Inflammatory macrophage (primary cell): ENCODE measurements at places on chromosomes 7 and 10.

GRCh38 chr7:132177708-132178401, 398.4 kb downstream of the PLXNA4 start:
- no peak for DNase-seq

GRCh38 chr10:30057421-30057841, 2.0 kb downstream of the JCAD start:
- DNase-seq: no peak

DNA sequence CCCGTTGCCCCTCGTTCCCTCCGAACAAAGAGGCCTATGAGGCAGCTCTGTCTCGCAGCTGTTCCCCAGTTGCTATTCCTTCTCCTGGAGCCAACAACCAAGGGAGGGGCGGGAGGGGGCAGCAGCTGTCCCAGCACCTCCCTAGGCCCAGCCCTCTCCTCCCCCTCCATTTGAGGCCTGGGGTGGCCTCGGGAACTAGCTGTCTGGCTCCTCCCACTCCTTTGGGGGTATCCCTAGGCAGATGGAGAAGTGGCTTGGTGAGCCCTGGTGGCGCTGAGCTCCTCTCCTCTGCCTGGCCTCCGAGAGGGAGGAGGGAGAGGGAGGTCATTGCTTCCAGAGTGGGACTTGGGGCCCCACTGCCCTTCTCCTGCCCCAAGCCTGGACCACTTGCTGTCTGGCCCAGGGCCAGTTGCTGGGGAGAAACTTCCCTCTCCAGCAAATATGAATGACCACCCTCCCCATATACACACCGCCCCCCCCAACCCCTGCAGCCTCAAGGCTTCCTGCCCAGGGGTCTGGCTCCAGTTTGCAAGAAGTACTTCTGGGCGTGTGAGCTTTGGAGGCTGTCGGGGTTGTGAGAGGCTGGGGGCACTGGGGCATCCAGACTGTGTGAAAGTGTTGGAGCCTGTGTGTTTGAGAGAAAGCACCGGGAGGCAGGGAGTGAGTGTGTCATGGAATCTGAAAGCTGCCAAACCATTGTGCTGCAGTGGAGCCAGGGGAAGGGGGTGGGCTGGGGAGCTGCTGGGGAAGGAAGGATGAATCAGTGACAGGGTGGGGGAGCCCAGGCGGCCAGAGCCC, 3.1 kb downstream of the FLNC start:
- peak; percentile 36 for DNase-seq

DNA sequence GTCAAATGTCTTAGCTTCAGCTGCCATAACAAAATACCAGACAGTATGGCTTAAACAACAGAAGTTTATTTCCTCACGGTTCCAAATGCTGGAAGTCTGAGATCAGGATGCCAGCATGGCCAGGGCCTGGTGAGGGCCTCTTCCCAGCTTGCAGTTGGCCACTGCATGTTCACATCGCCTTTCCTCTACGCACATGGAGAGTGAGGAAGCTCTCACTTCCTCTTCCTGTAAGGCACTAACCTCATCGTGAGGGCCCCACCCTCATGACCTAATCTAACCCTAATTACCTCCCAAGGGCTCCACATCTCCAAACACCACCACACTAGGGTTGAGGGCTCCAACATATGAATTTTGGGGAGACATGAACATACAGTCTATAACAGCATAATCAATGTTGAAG, 14.4 kb downstream of the ZNF33B start:
- DNase-seq: peak; percentile 1

DNA sequence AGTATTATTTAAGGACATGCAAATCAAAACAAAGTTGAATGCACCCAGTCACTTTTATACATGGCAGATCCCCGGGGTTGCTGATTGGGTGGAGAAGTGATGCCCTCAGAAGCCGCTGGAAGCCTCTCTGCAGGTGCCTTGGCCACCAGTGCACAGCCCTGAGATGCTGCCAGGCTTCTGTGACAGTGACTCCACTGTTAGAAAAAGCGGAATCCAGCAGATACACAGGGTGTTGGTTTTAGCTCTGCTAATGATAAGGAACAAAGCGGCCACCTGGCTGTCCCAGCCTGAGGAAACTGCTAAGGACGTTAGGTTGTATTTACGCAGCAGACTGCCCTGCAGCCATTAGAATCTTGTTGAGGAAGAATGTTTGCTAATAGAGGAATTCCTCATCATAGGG, 47.5 kb downstream of the JAKMIP3 start:
- no peak for DNase-seq

GRCh38 chr10:111840546-111840945, 343.0 kb downstream of the GPAM start:
- DNase-seq: no peak

- no peak for DNase-seq
Measured at GRCh38 chr7:20661884-20662283, 46.4 kb downstream of the ABCB5 start.

DNA sequence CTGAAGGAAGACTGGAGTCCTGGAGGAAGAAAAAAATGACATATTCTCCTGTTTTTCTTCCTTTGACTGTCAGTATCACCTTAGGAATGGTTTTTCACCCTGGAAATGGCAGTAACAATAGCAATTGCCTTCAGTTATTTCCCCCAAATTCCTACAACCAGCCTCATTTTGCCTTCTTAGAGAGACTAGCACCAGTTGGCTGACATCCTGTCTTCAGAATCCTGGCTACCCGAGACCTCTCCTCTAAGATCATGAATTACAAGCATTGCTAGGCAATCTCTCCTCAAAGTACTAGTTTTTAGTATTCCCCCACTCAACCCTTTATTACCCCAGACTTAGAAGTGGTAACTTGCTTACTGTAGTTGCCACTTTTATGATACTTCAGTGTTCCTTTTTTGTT, 53.4 kb downstream of the TAS2R16 start:
- no peak for DNase-seq

DNA sequence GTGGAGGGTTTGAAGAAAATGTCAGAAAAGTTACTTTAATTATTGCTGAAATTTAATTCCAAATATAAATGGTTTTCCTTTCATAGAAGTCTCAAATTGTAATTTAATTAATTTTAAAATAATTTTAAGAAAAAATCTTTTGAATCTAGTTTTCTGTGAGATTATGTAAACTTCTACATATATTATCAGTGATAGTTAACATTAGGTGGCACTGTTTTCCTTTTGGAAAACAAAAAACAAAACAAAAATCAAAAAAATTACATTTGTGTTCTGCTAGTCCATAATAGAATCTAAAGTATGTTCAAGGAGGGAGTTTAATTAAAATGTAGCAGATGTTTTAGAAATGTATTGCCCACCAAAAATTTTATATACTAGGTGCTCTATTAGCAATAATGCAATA, 1456.7 kb downstream of the REEP3 start:
- DNase-seq: no peak

- DNase-seq: no peak
Measured at GRCh38 chr10:24468281-24468751, 255.4 kb downstream of the ARHGAP21 start.

GRCh38 chr10:14299556-14299955, 31.2 kb downstream of the FRMD4A start:
- DNase-seq: no peak

DNA sequence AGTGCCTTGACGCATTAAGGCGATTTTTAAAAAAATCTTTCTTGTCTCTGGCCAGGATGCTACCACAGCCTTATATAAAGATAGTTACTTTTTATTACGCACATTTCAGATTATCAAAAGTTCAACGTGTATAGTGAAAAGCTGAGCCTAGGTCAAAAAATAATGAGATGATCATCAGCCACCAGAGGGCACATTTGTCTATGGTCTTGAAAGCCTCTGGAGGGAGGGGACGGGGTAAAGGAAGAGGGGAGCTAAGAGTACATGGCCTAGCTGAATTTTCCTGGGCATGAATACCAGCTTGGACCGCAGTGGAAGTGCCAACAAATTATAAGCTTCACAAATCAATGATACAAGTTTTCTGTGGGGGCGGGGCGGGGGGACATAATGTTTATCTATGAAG, 285.9 kb upstream of the SMIM30 start:
- DNase-seq: no peak

DNA sequence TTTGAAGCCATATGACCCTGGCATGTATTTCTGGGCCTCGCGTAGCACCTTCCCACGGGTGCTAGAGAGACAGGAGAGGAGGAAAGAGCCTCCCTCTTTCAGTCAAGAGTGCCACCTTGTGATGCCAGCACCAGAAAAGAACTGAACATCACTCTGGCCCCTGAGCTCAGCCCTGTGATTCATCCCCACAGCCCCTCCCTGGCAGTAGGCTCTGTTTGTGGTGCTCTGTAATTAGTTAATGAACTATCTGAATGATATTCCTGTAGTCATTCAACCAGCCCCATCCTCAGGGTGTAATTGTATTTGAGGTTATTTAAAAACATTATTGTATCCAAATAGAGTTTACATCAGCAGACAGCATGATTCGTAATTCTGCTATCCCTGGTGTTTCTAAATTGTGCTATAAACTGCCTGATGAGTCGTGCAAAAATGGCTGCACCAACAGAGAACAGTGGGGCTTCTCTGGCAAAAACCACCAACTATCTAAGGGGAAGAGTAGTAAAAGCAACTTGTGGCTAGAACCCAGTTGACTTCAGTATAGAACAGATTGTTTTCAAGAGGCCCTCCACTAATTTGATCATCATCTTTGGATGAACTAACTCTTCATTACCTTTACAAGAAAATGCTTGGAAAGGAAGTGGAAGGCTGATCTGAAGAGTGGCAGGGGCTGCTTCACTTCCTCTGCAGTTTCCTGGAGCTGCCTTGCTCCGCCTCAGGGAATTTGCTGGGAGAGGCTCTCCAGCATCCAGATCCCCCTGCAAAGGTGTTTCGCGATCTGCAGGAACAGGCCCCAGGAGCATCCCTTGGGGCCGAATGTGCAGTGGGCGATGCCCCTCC, 23.7 kb upstream of the TIAL1 start:
- no peak for DNase-seq

DNA sequence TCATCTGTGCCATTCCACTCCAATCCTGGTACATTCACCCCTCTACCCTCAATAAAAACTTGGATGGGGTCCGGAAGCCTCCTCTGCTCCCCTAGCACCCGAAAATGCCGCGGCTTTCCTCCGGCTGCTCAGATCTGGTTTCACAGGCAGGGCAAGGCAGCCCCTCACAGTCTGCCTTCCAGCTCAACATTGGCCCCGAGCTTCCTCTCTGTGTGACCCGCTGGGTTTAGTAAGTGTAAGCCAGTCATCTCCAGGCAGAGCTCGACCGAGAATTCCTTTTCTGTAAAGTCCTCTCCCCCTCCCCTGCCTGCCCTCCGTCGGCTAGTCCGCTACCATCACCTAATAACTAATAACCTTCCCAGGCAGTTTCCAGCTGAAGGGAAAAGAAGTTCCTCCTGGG, 3.4 kb downstream of the INHBA start:
- peak; percentile 27 for DNase-seq

- DNase-seq: peak; percentile 26
Measured at GRCh38 chr7:98107313-98107721, 655 bp downstream of the LMTK2 start.

DNA sequence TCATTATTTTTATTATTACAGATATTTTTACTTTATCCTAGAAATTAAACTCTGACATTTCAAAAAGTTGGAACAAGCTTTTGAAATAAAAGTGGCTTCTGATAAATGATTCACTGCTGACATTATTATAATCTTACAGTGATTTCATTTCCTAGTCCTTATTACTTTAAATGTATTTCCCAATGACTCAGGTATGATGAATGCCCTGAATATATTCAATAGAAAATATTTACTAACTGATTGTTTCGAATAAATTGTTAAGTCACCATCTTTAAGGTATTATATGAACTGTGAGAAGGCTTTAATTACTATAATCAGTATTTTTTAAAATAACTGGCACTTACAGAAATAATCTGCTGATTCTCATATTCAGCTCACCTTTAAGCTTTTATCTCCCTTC, 21.6 kb downstream of the DKK1 start:
- no peak for DNase-seq

- DNase-seq: peak; percentile 54
Measured at GRCh38 chr7:21256310-21256877, 171.5 kb upstream of the SP4 start.

DNA sequence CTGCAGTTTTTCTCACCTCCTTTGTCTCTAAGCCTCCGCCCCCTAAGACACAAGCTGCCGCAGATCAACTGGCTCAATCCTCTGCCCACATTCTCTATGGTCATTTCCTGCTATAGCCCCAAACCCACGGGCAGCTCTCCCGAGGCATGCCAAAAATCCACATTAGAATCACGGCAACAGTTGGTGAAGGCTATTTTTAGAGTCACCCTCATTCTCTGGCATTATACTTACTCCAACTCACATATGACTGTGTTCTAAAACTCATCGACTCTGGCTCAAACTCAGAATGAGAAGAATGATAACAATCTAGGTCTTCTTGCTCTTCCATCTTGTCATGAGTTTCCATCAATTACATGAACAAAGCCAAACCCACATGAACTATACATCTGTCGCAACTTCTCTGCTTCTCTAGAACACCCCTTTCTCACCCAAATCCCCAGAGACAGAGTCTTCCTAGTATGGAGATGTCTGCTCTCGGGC, 10.9 kb upstream of the KIAA1549 start:
- no peak for DNase-seq

GRCh38 chr10:103168438-103168837, 24.6 kb downstream of the NT5C2 start:
- peak; percentile 12 for DNase-seq

GRCh38 chr7:75892634-75893272, 13.9 kb downstream of the RHBDD2 start:
- DNase-seq: no peak

DNA sequence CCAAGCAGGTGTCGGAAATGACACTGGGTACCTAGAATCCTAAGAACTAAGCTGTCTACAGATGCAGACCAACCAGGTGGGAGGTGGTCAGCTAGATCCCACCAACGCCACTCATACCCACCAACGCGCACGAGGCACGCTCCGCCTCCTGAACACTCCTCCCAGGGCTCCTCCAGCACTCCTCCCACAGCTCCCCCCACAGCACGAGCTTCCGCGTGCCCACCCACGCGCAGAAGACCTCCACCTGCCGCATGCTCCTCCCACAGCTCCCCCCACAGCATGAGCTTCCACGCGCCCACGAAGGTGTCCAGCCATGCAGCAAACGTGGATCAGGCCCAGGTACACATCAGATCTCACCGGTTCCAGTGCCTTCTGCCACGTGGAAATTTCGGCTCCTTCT, 196.0 kb downstream of the MAD1L1 start:
- DNase-seq: no peak
